ENCODE measurements at places on chromosomes 5 and 9.

DNA sequence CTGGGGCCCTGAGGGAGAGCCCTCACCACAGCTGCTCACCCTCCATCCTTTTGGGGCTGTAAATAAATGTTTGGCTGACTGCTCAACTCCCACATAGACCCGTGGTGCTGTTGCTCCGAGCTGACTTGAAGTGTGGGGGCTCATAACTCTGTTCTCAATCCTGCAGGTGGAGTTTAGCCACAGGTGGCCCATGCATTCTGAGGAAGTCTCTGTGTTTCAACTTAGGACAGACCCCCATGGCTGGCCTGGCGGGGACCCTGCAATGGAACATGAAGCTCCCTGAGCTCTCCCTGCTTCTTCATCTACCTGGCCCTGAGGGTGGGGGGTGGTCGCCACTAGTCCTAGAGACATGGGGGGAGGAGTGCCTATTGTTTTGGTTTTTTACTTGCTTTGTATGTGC lies 19.7 kb downstream of the NDUFS6 start:
- no peak for DNase-seq

GRCh38 chr9:114827641-114828302 lies 21.9 kb upstream of the TNFSF15 start:
- DNase-seq, result no peak

DNA sequence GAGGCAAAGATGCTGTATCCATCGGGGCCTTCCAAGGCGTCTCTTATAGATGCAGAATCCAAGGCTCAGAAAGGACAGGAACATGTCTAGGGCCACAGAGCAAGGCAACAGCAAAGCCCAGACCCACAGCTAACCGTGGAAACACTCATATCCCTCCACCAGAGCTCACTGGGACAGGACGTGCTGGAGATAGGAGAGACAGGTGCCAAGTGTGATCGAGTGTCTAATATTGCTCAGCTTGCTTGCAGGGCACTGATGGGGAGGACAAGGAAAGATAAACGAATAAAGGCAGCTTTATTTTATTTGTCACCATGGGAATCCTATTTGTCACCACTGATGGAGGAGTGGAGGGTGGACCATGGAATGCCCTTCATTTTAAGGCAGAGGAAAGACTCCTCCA lies 44.0 kb upstream of the AKNA start:
- DNase-seq, result no peak

DNA sequence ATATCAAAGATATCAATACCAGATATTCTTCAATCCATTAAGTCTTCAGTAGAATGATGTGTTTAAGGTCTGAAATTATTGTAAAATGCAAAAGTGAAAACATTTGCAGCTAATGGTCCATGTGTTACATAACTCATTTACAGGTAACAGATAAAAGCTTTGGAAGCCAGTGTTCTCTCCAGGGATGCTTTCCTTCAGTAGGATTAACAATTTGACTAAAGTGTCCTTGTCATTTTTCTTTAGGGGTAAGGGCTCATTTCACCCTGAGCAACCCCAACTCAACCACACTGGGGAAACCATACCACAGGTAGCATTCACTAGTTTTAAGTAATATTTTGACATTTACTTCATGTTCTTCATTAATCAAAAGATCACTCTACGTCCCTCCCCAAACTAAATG lies 12.9 kb downstream of the HNRNPK start:
- no peak for DNase-seq
